ENCODE measurements at places on chromosomes 3 and 15. TPM values are rescaled to one million over a fixed set of nuclear protein-coding genes. Genes with fewer than 3 reads are reported as not detected.

LTK gene
- 9.7 TPM for total RNA-seq

AADAC gene
- total RNA-seq: not detected

- no peak overlapping the region for H3K4me3 ChIP-seq
- H3K27me3 ChIP-seq: no peaks in the 10 kb centered on the region
- peak; percentile 54 for DNase-seq
- peaks cover 44% of the 10 kb centered on the region for H3K36me3 ChIP-seq
- H3K27ac ChIP-seq: no peak overlapping the region
Measured at GRCh38 chr3:194640829-194641228, 7.6 kb upstream of the TMEM44 start.

DNA sequence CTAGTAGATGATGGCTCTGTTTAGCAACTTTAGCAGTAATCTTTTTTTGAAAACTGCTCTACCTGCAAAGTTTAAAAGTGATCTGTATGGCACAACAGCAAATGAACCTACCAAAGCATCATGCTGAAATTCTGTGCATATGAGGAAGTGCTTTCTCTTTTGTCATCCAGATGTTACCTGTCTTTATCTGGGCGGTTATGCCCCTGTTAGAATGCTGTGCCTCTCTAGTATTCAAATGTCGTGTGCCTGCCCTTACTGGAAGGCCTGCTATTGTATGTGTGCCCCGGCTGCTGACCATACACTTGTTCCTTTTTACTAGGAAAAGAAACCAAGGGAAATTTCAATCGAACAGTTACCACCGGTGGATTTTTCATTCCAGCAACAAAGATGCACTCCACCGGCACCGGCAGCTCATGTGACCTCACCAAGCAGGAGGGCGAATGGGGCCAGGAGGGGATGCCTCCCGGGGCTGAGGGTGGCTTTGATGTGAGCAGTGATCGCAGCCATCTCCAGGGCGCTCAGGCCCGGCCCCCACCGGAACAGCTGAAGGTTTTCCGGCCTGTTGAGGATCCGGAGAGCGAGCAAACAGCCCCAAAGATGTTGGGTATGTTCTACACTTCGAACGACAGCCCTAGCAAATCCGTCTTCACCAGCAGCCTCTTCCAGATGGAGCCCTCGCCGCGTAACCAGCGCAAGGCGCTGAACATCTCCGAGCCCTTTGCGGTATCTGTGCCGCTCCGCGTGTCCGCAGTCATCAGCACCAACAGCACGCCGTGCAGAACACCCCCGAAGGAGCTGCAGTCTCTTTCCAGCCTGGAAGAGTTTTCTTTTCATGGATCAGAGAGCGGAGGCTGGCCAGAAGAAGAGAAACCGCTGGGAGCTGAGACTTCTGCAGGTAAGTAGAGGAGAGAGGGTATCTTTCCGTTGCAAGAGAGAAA lies 61.6 kb downstream of the TMEM39A start:
- H3K36me3 ChIP-seq: peaks cover 29% of the 10 kb centered on the region
- H3K4me1 ChIP-seq: no peaks in the 10 kb centered on the region
- H3K4me3 ChIP-seq: no peak overlapping the region
- H3K27me3 ChIP-seq: no peaks in the 10 kb centered on the region
- no peak overlapping the region for H3K27ac ChIP-seq

MYLK gene
- 0.22 TPM for total RNA-seq

GRCh38 chr3:120326784-120327183 lies 22.4 kb downstream of the LRRC58 start:
- no peak for DNase-seq
- no peaks in the 10 kb centered on the region for H3K27me3 ChIP-seq
- H3K4me3 ChIP-seq: no peak overlapping the region
- no peak overlapping the region for H3K27ac ChIP-seq
- H3K4me1 ChIP-seq: no peaks in the 10 kb centered on the region
- peaks cover 48% of the 10 kb centered on the region for H3K36me3 ChIP-seq

- no peak overlapping the region for H3K27ac ChIP-seq
- DNase-seq: no peak
- H3K4me1 ChIP-seq: peaks cover 7% of the 10 kb centered on the region
- H3K4me3 ChIP-seq: no peak overlapping the region
- peaks cover 11% of the 10 kb centered on the region for H3K27me3 ChIP-seq
Measured at GRCh38 chr3:57154470-57155309, 10.5 kb downstream of the IL17RD start.

HERC2 gene
- 36.0 TPM for total RNA-seq

CYP19A1 gene
- not detected for total RNA-seq

PTPRG gene
- total RNA-seq: 0.05 TPM

GRCh38 chr3:171688002-171688401 lies 122.3 kb downstream of the PLD1 start:
- no peak overlapping the region for H3K4me3 ChIP-seq
- H3K36me3 ChIP-seq: no peaks in the 10 kb centered on the region
- no peaks in the 10 kb centered on the region for H3K4me1 ChIP-seq
- no peak for DNase-seq
- H3K27ac ChIP-seq: no peak overlapping the region
- H3K27me3 ChIP-seq: no peaks in the 10 kb centered on the region

SNX33 gene
- total RNA-seq: 0.82 TPM

GRCh38 chr3:55549177-55549576 lies 62.1 kb upstream of the WNT5A start:
- H3K27me3 ChIP-seq: no peaks in the 10 kb centered on the region
- H3K4me3 ChIP-seq: no peak overlapping the region
- H3K4me1 ChIP-seq: no peaks in the 10 kb centered on the region
- H3K27ac ChIP-seq: no peak overlapping the region
- no peaks in the 10 kb centered on the region for H3K36me3 ChIP-seq

DNA sequence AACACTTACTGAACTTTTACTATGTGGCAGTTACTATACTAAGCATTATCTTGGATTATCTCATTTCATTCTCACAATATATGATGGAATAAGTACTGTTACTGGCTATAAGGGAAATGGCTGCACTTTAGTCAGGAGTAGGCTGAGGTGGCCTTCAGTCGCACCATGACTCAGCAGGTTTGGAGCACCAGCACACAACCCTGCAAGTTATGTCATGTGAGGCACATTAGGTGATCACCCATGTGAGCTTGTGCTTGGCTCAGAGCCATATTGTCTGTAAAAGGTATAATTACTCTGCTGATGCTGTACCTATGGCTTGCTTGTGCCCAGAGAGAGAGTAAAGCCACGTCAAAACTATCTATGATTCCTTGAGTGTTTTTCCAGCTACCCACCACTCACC lies 54.1 kb upstream of the TIPARP start:
- H3K4me1 ChIP-seq: no peaks in the 10 kb centered on the region
- no peak for DNase-seq
- H3K27me3 ChIP-seq: no peaks in the 10 kb centered on the region
- no peaks in the 10 kb centered on the region for H3K36me3 ChIP-seq

DNA sequence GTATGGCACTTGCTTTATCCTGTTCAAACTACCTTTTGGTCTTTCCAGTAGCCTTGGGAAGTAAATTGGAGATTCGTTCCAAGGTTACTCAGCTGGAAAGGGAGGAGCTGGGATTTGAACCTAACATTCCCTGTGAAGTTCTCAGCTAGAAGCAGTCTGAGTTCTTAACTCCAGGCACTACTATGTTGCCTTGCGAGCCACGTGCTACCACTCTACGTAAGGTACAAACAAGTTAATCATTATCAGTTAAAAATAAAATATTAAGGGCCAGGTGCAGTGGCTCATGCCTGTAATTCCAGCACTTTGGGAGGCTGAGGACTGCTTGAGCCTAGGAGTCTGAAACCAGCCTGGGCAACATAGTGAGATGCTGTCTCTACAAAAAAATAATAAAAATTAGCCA lies 30.7 kb upstream of the CDCP1 start:
- no peak overlapping the region for H3K27ac ChIP-seq
- no peak for DNase-seq
- H3K27me3 ChIP-seq: no peaks in the 10 kb centered on the region
- no peaks in the 10 kb centered on the region for H3K36me3 ChIP-seq
- no peaks in the 10 kb centered on the region for H3K4me1 ChIP-seq

CRYGS gene
- 2.3 TPM for total RNA-seq

CCDC80 gene
- not detected for total RNA-seq

TNIK gene
- 71.0 TPM for total RNA-seq

SLC24A5 gene
- total RNA-seq: not detected

DNA sequence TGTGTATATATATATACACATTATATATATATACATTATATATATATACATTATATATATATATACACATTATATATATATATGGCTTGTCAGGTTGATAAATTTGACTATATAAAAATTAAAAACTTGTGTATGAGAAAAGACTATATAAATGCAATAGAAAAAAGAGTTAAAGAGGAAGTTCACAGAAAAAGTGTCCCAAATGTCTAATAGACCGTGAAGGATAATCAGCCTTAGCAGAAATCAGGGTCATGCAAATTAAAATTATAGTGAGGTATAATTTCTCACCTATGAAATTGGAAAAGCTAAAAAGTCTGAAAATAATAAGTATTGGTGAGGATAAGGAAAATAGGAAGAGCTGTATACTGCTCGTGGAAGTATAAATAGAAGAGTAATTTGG lies 51.1 kb downstream of the CHRD start:
- no peak overlapping the region for H3K4me3 ChIP-seq
- H3K27ac ChIP-seq: no peak overlapping the region
- no peaks in the 10 kb centered on the region for H3K4me1 ChIP-seq
- H3K27me3 ChIP-seq: peaks cover 3% of the 10 kb centered on the region

KLHL40 gene
- total RNA-seq: not detected

OCA2 gene
- not detected for total RNA-seq

LMAN1L gene
- total RNA-seq: 0.93 TPM

DNA sequence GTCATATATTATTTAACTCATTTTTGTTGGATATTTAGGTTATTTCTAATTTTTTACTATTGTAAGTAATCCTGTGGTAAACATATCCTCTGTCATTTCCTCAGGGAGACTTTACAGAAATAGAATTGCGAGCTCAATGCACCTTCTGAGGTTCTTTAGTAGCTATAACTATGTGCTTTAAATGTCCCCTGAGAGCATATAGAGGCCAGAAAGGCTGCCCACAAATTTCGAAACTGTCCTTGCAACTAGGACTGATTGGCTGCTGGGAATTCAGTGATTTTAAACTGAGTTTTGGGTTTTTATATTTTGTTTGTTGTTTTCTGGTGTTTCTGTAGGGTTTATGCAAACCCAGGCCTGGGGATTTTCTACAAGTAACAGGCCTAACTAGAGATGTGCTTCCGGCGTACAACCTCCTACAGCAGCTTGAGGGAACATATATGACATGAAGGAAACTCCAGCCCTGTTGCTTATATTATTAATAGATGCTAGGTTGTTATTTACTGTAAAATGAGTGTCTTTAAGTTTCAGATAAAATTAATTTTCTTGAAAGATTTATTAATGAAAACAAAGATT lies 29.1 kb upstream of the P4HTM start:
- no peak for DNase-seq
- no peaks in the 10 kb centered on the region for H3K27me3 ChIP-seq
- H3K4me3 ChIP-seq: no peak overlapping the region
- no peak overlapping the region for H3K27ac ChIP-seq

EAF2 gene
- total RNA-seq: 4.4 TPM

DNA sequence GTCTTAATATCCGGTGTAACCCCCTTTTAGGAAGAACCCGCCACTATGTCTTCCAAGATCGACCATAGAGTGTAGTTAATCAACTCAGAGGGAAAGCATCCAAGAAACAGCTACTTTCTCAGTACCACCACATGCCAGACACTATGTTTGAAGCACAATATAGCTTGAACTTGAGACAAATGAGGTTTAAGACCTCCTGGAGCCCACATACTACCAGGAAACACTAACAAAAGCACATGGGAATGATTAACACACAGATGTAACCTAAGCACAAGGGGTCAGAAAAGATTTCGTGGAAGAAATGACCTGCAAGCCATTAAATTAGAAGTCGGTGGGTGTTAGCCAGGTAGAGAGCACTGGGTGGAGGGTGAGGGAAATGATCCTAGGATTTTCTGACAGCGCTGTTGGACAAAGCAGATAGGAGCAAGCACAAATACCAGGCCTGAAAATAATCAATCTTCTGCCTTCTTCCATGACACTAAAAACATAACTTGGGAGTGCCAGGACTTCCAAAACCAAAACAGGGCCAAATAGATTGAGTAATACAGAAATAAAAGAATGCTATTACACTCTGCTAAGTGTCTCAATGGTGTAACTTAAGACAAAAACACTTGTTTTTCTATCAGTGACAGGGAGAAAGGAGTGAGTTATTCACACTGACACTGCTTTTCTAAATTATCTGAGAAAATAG lies 213.7 kb downstream of the FOXP1 start:
- no peak for DNase-seq
- no peak overlapping the region for H3K4me3 ChIP-seq
- no peaks in the 10 kb centered on the region for H3K27me3 ChIP-seq
- peaks cover 41% of the 10 kb centered on the region for H3K4me1 ChIP-seq
- no peak overlapping the region for H3K27ac ChIP-seq

- DNase-seq: no peak
- no peak overlapping the region for H3K4me3 ChIP-seq
Measured at GRCh38 chr3:143263852-143264513, 144.4 kb downstream of the CHST2 start.

DNA sequence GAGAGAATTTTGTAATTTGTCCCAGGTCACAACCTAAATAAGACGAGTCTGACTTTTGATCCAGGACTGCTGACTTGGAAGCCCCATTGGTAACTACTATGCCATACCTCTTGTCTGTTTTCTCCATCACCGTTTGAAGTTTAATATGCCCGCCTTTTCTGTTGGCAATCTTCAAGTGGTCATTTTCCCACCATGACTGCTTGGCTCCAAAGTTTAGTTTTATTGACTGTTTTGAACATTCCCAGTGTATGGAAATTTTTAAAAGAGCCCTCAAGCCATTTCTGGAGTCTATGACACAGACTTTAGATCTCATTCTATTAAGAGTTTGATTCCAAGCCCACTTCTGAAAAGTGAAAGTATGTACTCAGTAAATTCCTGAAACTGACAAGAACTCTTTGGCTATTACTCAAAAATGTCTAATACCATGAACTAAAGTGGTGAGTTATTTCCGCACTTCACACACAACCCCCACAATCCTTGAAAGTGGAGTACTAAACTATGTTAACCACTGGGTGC lies 136.7 kb upstream of the ADAMTS9 start:
- H3K27me3 ChIP-seq: no peaks in the 10 kb centered on the region
- H3K27ac ChIP-seq: no peak overlapping the region
- H3K4me3 ChIP-seq: no peak overlapping the region
- no peak for DNase-seq
- no peaks in the 10 kb centered on the region for H3K4me1 ChIP-seq
- no peaks in the 10 kb centered on the region for H3K36me3 ChIP-seq

DNA sequence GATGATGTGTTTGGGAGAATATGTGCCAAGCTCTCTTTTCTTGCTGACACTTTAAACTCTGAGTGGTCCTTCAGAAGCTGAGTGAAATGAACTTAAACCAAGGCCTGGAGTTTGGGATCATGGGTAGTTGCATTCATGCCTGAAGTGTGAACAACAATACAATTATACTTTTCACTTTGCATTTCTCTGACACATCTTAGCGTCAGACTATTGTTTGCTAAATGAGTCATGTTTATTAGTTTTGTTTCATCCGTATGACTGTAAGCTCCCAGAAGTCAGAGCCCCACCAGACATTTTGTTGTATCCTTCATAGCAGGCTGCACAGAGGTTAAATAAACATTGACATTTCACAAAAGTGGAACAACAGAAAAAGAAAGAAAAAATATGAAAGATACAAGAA lies 542.6 kb downstream of the TUSC7 start:
- no peak overlapping the region for H3K27ac ChIP-seq
- H3K27me3 ChIP-seq: no peaks in the 10 kb centered on the region
- H3K4me1 ChIP-seq: no peaks in the 10 kb centered on the region
- H3K4me3 ChIP-seq: no peak overlapping the region
- DNase-seq: no peak
